ENCODE measurements at places on chromosomes 1 and 21. TPM values are rescaled to one million over a fixed set of nuclear protein-coding genes. Genes with fewer than 3 reads are reported as not detected.

The C1orf185 gene
- not detected for total RNA-seq

The SPATA45 gene
- 0.56 TPM for total RNA-seq

The ANKRD45 gene
- 0.35 TPM for total RNA-seq

The ADAM30 gene
- not detected for total RNA-seq

DNA sequence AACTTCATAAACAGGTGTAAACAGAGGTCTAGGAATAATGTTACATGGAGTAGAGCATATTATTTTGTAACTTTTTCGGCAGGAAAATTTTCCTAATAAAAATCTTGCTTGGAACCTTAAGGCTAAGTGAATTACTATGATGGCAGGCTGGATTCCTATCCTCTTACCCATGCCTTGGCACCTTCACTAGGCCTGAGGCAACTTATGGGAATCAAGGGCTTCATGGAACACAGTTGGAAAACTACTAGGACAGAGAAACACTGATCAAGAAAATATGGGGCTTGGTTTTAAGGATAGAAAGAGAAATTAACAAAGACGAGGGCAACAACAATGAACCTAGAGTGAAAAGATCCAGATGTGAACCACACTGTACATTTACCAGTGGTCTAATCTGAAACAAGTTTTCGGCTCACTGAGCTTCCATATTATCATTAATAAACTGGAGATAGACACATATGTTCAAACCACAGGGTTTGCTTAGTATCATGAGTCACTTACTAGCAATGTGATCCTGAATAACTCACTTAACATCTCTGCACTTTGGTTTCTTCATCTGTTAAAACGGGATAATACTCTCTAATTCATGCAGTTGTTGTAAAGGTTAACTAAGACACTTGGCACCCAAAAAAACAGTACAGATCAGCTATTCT lies 68.5 kb downstream of the GPATCH2 start:
- H3K4me3 ChIP-seq = no peak overlapping the region
- H3K4me1 ChIP-seq = no peaks in the 10 kb centered on the region
- H3K36me3 ChIP-seq = no peaks in the 10 kb centered on the region

DNA sequence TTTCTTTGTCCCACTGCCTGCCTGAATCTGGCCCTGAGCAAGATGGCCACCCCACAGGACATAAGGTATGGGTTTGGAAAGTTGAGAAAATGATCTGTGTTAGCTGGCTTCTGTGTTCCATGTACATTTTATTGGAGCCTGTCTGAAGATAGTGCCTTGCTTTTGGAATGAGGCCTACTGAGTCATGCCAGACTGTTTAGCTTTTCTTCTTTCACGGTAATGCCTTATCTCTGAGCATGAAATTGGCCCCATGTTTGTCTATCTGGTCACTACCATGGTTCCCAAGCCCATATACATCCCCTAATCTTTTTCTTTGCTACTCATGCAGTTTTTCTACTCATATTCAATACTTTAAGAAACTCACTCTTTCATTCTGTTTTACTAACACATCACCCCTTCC lies 85.1 kb upstream of the LMO4 start:
- H3K4me1 ChIP-seq = no peaks in the 10 kb centered on the region
- no peak for DNase-seq
- H3K4me3 ChIP-seq = no peak overlapping the region

- DNase-seq = no peak
- no peak within 1 kb of the TSS for H3K4me3 ChIP-seq
- H3K36me3 ChIP-seq = no peaks in the 10 kb centered on the region
- peaks cover 7% of the 10 kb centered on the region for H3K27me3 ChIP-seq
Measured at GRCh38 chr1:48222501-48223242, at the start of gene SLC5A9. Gene SLC5A9 (plus strand): TSS chr1:48222716. CDS start chr1:48222737, 21 bp downstream.

- peaks cover 6% of the 10 kb centered on the region for H3K27me3 ChIP-seq
- H3K27ac ChIP-seq = peak overlapping the region; percentile 95
- peaks cover 17% of the 10 kb centered on the region for H3K4me1 ChIP-seq
Measured at GRCh38 chr1:162497104-162497722, 405 bp upstream of the UHMK1 start.

- H3K4me1 ChIP-seq = no peaks in the 10 kb centered on the region
- H3K27me3 ChIP-seq = no peaks in the 10 kb centered on the region
- H3K36me3 ChIP-seq = no peaks in the 10 kb centered on the region
- no peak overlapping the region for H3K4me3 ChIP-seq
Measured at GRCh38 chr1:86356247-86356646, 39.9 kb downstream of the ODF2L start.

DNA sequence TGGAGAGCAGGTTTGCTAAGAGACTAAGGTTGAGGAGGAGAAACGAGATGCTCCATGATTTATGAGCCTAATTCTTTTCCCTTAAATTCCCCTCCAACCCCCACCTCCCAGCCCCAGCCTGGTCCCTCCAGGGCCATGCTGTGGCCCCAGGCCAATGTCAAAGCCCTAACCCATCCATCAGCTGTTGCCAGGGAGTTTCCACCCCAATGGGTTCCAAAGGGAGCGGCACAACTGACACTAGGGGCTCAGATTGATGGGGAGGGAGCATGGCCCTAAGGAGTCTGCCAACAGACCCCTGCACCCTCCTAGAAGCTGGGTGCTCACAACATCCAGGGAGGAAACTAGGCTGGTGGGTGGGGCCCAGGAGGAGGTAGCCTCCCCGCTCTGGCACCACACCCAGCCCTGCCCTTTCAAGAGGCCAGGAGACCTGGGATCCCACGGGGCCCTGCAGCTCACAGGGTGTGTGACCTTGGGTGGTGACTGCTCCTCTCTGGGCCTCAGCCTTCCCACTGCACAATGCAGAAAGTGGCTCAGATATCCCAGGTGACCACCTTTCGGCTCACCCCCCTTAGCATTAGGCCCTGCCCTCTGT lies 12.9 kb downstream of the AHDC1 start:
- peak overlapping the region; percentile 99 for H3K27ac ChIP-seq
- H3K27me3 ChIP-seq = no peaks in the 10 kb centered on the region
- H3K4me3 ChIP-seq = no peak overlapping the region
- peaks cover 76% of the 10 kb centered on the region for H3K4me1 ChIP-seq
- DNase-seq = no peak

DNA sequence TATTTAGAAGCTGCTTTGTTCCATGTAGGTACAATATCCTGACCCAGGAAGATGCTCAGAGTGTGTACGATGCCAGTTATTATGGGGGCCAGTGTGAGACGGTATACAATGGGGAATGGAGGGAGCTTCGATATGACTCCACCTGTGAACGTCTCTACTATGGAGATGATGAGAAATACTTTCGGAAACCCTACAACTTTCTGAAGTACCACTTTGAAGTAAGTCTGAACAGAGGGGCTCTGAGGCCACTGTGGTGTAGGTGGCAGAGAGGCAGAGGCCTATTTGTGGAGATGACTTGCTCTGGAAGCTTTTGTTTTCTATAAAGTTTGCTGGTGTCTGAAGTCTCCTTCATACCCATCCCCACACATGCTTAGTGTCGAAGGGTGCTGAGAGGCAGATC lies 26.8 kb downstream of the C8A start:
- no peak overlapping the region for H3K27ac ChIP-seq
- no peak overlapping the region for H3K4me3 ChIP-seq
- no peaks in the 10 kb centered on the region for H3K27me3 ChIP-seq
- H3K36me3 ChIP-seq = no peaks in the 10 kb centered on the region

- H3K36me3 ChIP-seq = peaks cover 50% of the 10 kb centered on the region
- H3K27me3 ChIP-seq = peaks cover 17% of the 10 kb centered on the region
- peaks cover 15% of the 10 kb centered on the region for H3K4me1 ChIP-seq
- peak overlapping the region; percentile 19 for H3K27ac ChIP-seq
Measured at GRCh38 chr1:20083178-20083944, 13.4 kb downstream of the PLA2G5 start.

GRCh38 chr1:97137862-97138514 lies 416.4 kb downstream of the PTBP2 start:
- H3K4me1 ChIP-seq = peaks cover 9% of the 10 kb centered on the region
- no peaks in the 10 kb centered on the region for H3K36me3 ChIP-seq
- peak; percentile 63 for DNase-seq
- no peak overlapping the region for H3K27ac ChIP-seq
- no peaks in the 10 kb centered on the region for H3K27me3 ChIP-seq

DNA sequence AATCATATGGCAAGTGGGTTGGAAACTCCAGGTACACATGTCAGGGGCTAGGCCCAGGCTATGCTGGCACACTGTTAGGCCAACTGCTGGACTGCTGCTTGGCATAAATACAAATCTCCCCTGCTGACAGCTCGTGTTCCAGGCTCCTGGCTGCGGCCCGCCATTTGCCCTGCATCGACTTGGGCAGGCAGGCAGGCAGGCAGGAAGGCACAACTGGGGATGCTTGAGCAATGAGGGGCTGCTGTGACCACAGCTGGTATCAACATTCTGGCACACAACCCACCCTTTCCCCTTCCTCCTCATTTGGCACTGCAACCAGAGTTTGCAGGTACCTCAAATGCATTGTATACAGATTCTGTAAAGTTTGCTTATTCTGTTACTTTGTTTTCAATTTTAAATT lies 53.2 kb downstream of the SAMSN1 start:
- no peaks in the 10 kb centered on the region for H3K36me3 ChIP-seq
- DNase-seq = no peak
- H3K4me3 ChIP-seq = no peak overlapping the region
- no peaks in the 10 kb centered on the region for H3K27me3 ChIP-seq

- H3K27me3 ChIP-seq = no peaks in the 10 kb centered on the region
- no peak overlapping the region for H3K4me3 ChIP-seq
- H3K36me3 ChIP-seq = no peaks in the 10 kb centered on the region
- no peaks in the 10 kb centered on the region for H3K4me1 ChIP-seq
Measured at GRCh38 chr1:201418461-201418860, 3.1 kb downstream of the TNNI1 start.

DNA sequence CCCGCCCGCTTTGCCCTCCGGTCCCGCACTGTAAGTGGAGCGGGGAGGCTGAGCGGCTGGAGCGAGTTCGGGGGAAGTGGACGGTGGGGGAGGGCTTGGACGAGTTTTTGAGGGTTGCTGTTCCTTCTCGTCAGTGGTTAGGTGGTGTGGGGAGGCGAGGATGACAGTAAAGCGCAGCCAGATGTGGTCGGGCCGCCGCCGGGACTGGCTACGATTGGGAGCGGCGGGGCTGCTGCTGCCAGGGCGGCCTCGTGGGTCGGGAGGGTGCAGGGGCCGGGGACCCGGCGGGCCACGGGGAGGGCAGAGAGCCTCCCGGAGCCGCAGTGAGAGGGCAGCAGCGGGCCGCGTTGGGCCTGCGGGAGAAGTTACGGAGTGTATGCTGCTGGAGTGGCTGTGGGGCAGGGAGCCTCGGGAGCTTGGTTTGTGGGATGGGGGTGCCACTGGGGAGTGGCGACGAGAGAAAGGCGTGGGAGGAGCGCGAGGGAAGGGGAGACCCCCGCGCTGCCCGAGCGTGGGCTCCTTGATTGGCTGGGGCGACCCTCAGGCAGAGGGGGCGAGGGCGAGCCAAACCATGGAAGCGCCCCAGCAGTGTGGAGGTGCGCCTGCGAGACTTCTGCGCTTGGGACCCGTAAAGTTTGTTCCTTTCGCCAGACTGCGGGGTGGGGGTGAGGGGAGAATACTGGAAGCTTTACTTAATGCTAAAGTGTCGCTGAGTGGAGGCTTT lies 2.1 kb downstream of the ADGRL2 start:
- H3K4me3 ChIP-seq = peak overlapping the region; percentile 94
- peak; percentile 77 for DNase-seq
- peak overlapping the region; percentile 97 for H3K27ac ChIP-seq
- peaks cover 19% of the 10 kb centered on the region for H3K4me1 ChIP-seq

- no peaks in the 10 kb centered on the region for H3K4me1 ChIP-seq
- peaks cover 45% of the 10 kb centered on the region for H3K27me3 ChIP-seq
- H3K4me3 ChIP-seq = no peak overlapping the region
- no peak for DNase-seq
- H3K27ac ChIP-seq = no peak overlapping the region
Measured at GRCh38 chr1:38546636-38547035, 312.9 kb downstream of the RRAGC start.

GRCh38 chr1:57158604-57158998 lies 192.8 kb upstream of the C8B start:
- no peaks in the 10 kb centered on the region for H3K27me3 ChIP-seq
- no peaks in the 10 kb centered on the region for H3K36me3 ChIP-seq
- no peak for DNase-seq
- peaks cover 3% of the 10 kb centered on the region for H3K4me1 ChIP-seq

DNA sequence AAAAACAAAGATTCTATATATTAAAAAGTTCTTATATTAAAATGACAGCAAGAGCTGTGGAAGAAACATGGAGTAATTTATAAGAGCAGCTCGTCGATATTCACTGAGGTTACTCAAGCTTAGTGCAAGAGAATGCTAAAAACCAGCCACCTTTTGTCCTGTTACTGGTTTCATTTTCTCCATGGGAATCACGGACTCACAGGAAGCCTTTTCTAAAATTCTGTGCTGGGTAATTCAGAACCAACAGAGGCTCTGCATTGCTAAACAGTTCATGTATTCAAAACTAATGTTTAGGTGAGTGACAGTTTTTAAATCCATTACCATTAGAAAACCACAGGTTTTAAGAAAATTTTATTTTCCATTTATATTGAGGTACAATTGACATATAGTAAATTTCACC lies 147.8 kb upstream of the MAP1LC3C start:
- H3K4me3 ChIP-seq = no peak overlapping the region
- H3K27ac ChIP-seq = no peak overlapping the region
- no peaks in the 10 kb centered on the region for H3K27me3 ChIP-seq
- DNase-seq = no peak

DNA sequence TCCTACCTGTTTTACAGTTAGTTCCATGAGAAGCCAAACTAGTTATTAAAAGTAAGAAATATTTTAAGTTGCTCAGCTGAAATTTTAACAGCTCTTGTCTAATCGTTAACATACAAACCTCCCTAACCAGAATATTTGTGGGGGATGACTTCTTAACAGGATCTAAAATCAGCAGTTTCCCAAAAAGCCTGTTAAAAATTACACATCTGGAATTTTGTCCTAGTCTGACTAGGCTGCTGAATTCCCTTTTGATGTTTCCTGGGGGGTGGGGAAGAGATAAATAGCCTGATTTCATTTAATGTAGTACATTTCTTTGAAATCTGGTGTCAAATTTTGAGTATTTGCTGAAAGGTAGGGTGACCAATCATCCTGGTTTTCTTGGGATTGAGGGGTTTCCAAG lies 78.8 kb upstream of the ARHGAP29 start:
- H3K27me3 ChIP-seq = no peaks in the 10 kb centered on the region
- no peaks in the 10 kb centered on the region for H3K36me3 ChIP-seq
- H3K4me1 ChIP-seq = peaks cover 7% of the 10 kb centered on the region
- no peak overlapping the region for H3K27ac ChIP-seq

DNA sequence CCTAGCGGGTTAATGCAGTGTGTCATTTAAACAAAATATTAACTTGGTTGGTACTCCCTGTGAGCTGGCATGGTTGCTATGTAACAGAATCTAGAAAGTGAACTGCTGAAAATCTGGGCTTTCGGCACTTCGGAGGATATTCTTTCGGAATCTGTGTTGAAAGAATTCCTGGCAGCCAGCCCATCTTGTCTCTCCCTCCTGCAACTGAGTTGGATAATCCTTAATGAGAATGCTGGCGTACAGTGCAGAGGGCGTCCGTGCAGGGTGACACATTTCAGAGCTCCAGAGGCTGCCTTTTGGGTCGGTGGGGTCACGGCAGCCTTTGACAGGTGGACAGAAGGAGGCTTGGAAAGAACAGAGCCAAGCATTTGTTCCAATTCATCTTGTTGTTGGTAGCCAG lies 3.7 kb downstream of the KAZN start:
- peaks cover 85% of the 10 kb centered on the region for H3K27me3 ChIP-seq
- H3K4me3 ChIP-seq = no peak overlapping the region

- no peak overlapping the region for H3K4me3 ChIP-seq
- no peaks in the 10 kb centered on the region for H3K36me3 ChIP-seq
- H3K27ac ChIP-seq = no peak overlapping the region
- no peaks in the 10 kb centered on the region for H3K27me3 ChIP-seq
- DNase-seq = no peak
Measured at GRCh38 chr1:246008363-246008831, 498.7 kb downstream of the SMYD3 start.

GRCh38 chr1:104780470-104781078 lies 1030.9 kb downstream of the AMY1C start:
- H3K27me3 ChIP-seq = no peaks in the 10 kb centered on the region
- no peak overlapping the region for H3K27ac ChIP-seq
- no peaks in the 10 kb centered on the region for H3K36me3 ChIP-seq
- DNase-seq = no peak
